ENCODE measurements at places on chromosomes 11 and 22. TPM values are rescaled to one million over a fixed set of nuclear protein-coding genes. Genes with fewer than 3 reads are reported as not detected.

The APOA1 gene
- total RNA-seq, result 0.23 TPM

The CCDC157 gene
- total RNA-seq, result 3.5 TPM

The DDTL gene
- total RNA-seq, result 3.3 TPM

The SUSD2 gene
- total RNA-seq, result 1.1 TPM

The CLDN5 gene
- total RNA-seq, result 0.40 TPM

The DRICH1 gene
- total RNA-seq, result 1.8 TPM

The PTPN5 gene
- not detected for total RNA-seq

The FAM180B gene
- total RNA-seq, result not detected

The MPPED2 gene
- not detected for total RNA-seq

The MUC2 gene
- total RNA-seq, result not detected

The IGSF22 gene
- 0.05 TPM for total RNA-seq

The SYT12 gene
- total RNA-seq, result not detected

The FJX1 gene
- total RNA-seq, result 0.21 TPM

The NPAS4 gene
- total RNA-seq, result 0.52 TPM

The RAG2 gene
- not detected for total RNA-seq

The CCDC89 gene
- total RNA-seq, result 0.52 TPM

The NRIP3 gene
- total RNA-seq, result 0.62 TPM

The SAA4 gene
- total RNA-seq, result not detected

The RAG1 gene
- total RNA-seq, result 0.10 TPM

The OR56A5 gene
- total RNA-seq, result not detected

The FXYD6 gene
- total RNA-seq, result not detected

The TMEM132A gene
- 0.40 TPM for total RNA-seq

Data from activated CD4-positive, alpha-beta T cell treated with anti-CD3 and anti-CD28 coated beads, Interleukin-2, amount 10 ng/mL, durations not matched to agents 7 days and 5 days (primary cell).